ENCODE measurements at places on chromosomes 5 and 9. TPM values are rescaled to one million over a fixed set of nuclear protein-coding genes. Genes with fewer than 3 reads are reported as not detected.

The MLANA gene
- total RNA-seq: not detected

The MYMK gene
- total RNA-seq: not detected

The GFPT2 gene
- total RNA-seq: 60.2 TPM

The ALDOB gene
- not detected for total RNA-seq

The WWC1 gene
- 0.36 TPM for total RNA-seq

The HSPA4 gene
- total RNA-seq: 135 TPM

The EFNA5 gene
- total RNA-seq: 11.5 TPM

The PCDHGA7 gene
- total RNA-seq: 8.0 TPM

The HAPLN1 gene
- total RNA-seq: 3.5 TPM

The IL13 gene
- total RNA-seq: not detected

The SPINK7 gene
- total RNA-seq: not detected

The NR6A1 gene
- 0.42 TPM for total RNA-seq

The PITX1 gene
- total RNA-seq: not detected

The FYB1 gene
- total RNA-seq: 16.3 TPM

The PFN3 gene
- total RNA-seq: not detected

The PROB1 gene
- total RNA-seq: 3.0 TPM

The IL4 gene
- total RNA-seq: not detected

The SCGB3A2 gene
- not detected for total RNA-seq

The HK3 gene
- 26.8 TPM for total RNA-seq

The GPX3 gene
- total RNA-seq: 1,257 TPM

The CDK7 gene
- total RNA-seq: 22.7 TPM

The TAS2R1 gene
- total RNA-seq: not detected

The ISL1 gene
- 0.69 TPM for total RNA-seq

The ZNF462 gene
- 15.1 TPM for total RNA-seq

The MINAR2 gene
- not detected for total RNA-seq

The RANBP3L gene
- 4.5 TPM for total RNA-seq

The SEMA6A gene
- 19.8 TPM for total RNA-seq

The SMC2 gene
- total RNA-seq: 6.3 TPM

The PTGDS gene
- 128 TPM for total RNA-seq
